ENCODE measurements at places on chromosomes 13 and 19. TPM values are rescaled to one million over a fixed set of nuclear protein-coding genes. Genes with fewer than 3 reads are reported as not detected.

GRCh38 chr19:33740811-33741396, 55.8 kb upstream of the KCTD15 start:
- DNase-seq = peak; percentile 78

- no peak for DNase-seq
Measured at GRCh38 chr13:59948686-59949085, 215.0 kb downstream of the DIAPH3 start.

PMIS2 gene
- total RNA-seq = not detected

ZNF829 gene
- 4.0 TPM for total RNA-seq

CDX2 gene
- total RNA-seq = not detected

All from osteoblast (primary cell).